ENCODE measurements at places on chromosomes 7 and 10.
A peak's percentile ranks its signal among the peaks of the same experiment; 100 is the strongest.

DNA sequence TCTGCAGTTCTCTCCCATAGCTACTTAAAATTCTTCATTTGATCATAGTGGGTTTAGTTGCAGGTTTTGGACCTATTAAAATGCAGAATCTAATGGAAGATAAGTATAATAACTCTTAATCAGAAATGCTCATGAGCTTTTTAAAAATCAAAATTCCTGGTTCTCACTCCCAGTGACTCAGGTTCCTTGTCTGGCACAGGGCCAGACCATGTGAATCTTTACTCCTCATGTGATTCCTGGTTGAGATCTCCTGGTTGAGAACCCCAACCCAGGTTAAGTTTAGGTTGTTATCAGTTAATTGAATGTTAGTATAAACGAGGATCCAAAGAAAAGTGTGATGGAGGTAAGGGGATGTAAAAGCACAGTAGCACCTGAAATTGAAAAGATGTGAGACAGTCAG, 17.5 kb upstream of the TRUB1 start:
- no peak for DNase-seq

- peak; percentile 88 for DNase-seq
These were observed 23.7 kb upstream of the LIMK1 start for GRCh38 chr7:74059681-74060588.

GRCh38 chr10:99537086-99537988, 4.6 kb downstream of the NKX2-3 start:
- no peak for DNase-seq

GRCh38 chr7:1639532-1640175, 30.4 kb upstream of the ELFN1 start:
- DNase-seq, result peak; percentile 39

DNA sequence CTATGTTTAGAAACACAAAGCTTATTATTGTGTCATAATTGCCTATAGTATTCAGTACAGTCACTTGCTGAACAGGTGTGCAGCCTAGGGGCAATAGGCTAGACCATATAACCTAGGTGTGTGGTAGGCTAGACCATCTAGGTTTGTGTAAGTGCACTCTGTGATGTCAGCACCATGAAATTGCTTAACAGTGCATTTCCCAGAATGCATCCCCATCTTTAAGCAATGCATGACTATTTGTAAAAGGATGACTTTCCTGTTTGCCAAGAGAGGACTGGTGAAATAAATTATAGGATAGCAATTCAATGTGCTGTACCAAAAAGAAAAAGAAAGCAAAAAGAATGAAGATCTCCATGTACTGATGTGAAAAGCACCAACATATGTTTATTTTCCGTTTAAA, 288.7 kb upstream of the AUTS2 start:
- no peak for DNase-seq

- DNase-seq, result no peak
These were observed 197.3 kb downstream of the MACC1 start for GRCh38 chr7:20019757-20020432.

DNA sequence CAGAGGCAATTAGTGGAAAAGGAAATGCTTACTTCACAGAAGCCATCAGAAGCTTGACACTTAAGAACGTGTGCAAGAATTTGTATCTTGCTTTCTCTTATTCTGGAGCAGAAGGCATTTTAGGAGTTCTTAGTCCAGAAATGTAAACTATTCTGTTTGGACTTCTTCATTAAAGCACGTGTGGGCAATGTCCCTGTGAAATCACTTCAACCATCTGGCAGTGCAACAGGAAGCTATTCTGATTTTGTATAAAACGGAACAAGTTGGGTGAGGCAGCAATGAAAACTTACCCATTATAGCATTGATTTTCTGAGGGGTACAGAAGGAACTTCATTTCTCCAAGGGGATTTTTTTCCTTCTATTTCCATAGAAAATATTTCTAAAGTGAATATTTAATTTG, 21.3 kb upstream of the ARHGAP21 start:
- DNase-seq, result no peak

DNA sequence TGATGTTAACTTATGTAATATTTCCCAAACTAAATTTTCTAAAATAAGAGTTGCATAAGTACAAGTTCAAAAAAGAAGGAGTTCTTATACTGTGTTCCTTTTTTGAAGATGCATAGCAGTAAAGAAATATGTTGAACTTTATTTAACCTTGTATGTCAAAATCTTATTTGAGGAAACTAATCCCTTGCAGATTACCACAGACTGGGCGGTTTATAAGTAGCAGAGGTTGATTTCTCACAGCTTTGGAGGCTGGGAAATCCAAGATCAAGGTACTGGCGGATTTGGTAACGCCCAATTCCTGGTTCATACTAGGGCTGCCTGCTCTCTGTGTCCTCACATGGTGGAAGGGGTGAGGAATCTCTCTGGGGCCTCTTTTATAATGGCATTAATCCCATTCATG, 68.5 kb downstream of the GNAT3 start:
- DNase-seq, result no peak

DNA sequence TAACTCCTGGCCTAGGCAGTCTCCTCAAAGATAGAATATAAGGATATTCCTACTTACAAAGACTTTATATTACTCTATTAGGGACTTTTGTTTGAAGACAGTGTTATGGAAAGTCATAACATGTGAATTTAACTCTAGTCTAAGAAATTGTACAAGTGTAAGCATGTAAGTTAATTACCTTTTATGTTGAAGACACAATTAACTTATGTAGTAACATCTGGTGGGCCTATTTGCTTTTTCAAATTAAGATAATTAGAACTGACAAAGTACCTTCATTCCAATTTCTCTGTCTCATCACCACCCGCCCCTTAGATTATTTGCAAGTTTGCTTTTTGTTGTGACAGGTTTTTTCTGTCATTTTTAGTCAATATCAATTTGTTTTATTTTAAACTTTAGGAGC, 126.0 kb upstream of the THSD7A start:
- no peak for DNase-seq

- DNase-seq, result peak; percentile 88
These were observed at the start of the genes ACTR3C and LRRC61 for GRCh38 chr7:150322833-150323681. Gene ACTR3C (minus strand): TSS chr7:150323545. CDS start chr7:150295296, 28,249 bp downstream. Gene LRRC61 (plus strand): TSS chr7:150323355. CDS start chr7:150336862, 13,507 bp downstream.

- DNase-seq, result peak; percentile 58
These were observed 45.2 kb downstream of the DIP2C start for GRCh38 chr10:644076-644942.

GRCh38 chr7:100830396-100830795, 3.1 kb upstream of the EPHB4 start:
- DNase-seq, result no peak

DNA sequence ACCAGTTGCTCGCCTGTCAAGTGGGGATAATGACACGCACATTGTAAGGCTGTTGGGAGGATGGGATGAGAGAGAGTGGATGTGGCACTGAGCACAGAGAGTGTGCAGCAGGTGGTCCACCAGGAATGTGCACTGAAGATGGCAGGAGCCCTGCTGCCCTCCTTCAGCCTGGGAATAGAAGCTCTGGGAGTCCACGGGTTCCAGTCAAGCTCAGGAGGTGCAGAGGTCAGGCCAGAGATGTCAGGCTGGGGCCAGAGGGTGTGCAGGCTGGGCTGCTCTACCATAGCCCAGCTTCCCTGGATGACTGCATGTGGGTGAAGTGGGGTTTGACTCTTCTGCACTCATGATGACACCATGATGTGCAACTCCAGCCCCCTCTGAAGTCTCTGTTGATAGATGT, 58.7 kb downstream of the C10orf120 start:
- peak; percentile 46 for DNase-seq

DNA sequence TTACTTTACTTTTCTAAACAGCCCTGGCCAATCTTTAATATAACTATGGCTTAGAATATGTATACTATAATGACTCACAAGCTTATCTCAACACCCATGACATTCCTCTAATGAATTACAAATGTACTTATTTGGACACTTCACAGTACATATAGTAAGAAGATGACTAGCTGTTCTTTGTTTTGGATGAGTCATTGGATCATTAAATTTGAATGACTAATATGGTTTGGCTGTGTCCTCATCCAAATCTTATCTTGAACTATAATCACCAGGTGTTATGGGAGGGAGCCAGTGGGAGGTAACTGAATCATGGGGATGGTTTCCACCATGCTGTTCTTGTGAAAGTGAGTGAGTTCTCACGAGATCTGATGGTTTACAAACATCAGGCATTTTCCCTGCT, 807.5 kb upstream of the SORCS1 start:
- DNase-seq, result no peak

DNA sequence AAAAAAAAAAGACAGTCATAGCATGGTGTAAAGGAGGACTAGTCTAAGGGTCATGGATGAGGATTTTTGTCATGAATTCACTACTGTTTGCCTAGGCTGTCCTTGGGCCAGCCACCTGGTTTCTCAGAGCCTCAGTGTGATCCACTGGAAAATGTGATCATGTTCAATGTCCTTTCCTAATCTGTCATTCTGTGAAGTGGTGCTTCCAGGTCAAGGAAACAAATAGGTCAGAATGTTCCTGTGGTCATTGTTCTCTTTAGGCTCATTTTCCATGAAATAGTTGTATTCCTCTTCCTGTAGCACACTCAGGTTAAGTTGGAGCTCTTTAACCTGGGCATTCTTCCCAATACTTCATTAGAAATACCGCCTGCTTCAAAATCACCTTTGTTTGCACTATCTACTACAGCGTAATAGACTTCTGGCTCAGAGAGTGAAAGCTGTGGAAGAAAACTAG, 16.5 kb downstream of the CD36 start:
- DNase-seq, result no peak

- DNase-seq, result peak; percentile 85
These were observed 2.5 kb downstream of the TRIM8 start for GRCh38 chr10:102646610-102647442.

DNA sequence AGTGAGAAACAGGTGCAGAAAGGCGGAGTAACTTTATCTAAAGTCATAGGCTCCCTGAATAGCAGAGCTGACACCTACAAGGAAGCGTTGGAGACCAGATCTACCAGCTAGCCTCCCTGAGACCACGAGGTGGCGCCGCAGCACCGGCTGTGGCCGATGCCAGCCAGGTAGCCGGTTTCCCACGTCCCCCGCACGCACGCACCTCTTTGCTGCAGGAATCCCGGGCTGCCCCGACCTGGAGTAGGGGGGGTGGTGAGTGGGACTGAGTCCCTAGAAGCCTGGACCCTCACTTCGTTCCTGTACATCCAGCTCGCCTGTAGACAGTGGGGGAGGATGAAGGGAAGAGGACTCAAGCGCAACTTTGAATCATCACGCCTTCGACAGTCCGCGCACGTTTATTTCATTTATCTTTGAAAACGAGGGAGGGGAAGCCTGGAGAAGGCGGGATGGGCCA, 3.7 kb downstream of the ELOVL3 start:
- peak; percentile 92 for DNase-seq

GRCh38 chr7:93851536-93851935, 39.0 kb downstream of the TFPI2 start:
- DNase-seq, result no peak

DNA sequence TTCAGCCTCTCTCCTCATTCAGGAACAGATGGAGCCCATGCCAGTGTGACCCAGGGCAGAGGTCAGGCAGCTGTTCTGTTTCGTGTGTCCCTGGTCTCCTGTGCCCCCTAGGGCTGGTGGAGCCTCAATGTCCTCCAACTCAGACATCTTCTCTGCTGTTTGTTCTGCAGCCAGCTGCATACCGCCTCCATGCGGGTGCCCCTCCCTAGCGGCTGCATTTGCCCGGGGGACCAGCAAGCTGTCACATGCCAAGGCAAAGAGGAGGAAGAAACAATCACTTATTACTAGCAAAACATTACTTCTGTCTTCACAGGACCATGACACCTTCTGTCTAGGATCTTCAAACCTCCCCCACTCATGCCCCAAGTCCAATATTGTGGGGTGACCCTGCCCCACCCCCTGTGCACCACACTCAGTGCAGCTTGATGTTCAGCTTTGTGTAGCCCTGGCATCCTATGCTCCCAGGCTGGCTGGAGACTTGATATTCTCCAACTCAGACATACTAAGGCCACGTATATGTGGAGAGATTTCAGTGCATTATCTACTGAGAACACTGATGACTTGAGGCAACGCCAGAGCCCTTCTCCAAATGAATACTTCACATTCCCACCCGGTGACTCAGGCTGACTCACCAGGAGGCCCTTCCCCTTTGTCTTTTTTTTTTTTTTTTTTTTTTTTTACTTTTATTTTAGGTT, 188.9 kb downstream of the SKIDA1 start:
- DNase-seq, result no peak

- DNase-seq, result no peak
These were observed 31.1 kb upstream of the LRRN3 start for GRCh38 chr7:111059833-111060232.

DNA sequence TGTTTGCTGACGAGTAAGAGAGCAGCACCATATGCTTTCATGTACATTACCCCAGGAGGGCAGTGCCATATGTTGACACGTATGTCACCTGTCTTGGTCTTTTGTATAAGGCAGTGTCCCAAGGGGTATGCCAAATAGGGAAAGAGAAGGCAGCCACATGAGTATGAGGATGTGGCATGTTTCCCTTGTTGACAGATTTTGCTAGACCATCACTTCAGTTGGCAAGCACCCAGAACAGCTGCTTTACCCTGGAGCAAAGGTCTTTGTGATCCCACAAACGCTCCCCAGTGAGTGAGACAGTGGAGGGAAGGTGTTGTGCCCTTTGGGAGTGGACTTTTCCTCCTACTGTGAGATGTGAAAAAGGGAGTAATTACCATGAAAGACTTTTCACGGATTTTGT, 350.1 kb downstream of the ETV1 start:
- DNase-seq, result no peak
